Kidney epithelial cell (primary cell): ENCODE measurements at places on chromosomes 12 and 14.

GRCh38 chr12:77606348-77606747, 224.3 kb upstream of the NAV3 start:
- no peak for DNase-seq

DNA sequence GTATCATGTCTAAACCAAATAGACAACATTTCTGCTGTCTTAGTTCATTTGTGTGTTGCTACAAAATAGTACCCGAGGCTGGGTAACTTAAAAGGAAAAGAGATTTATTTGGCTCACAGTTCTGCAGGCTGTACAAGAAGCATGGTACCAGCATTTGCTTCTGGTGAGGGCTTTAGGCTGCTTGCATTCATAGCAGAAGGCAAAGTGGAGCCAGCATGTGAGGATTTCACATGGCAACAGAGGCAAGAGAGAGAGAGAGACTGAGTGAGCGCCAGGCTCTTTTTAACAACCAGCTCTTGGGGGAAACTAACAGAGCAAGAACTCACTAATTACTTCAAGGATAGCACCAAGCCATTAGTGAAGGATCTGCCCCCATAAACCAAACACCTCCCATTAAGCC, 271.4 kb upstream of the SRRM4 start:
- no peak for DNase-seq

DNA sequence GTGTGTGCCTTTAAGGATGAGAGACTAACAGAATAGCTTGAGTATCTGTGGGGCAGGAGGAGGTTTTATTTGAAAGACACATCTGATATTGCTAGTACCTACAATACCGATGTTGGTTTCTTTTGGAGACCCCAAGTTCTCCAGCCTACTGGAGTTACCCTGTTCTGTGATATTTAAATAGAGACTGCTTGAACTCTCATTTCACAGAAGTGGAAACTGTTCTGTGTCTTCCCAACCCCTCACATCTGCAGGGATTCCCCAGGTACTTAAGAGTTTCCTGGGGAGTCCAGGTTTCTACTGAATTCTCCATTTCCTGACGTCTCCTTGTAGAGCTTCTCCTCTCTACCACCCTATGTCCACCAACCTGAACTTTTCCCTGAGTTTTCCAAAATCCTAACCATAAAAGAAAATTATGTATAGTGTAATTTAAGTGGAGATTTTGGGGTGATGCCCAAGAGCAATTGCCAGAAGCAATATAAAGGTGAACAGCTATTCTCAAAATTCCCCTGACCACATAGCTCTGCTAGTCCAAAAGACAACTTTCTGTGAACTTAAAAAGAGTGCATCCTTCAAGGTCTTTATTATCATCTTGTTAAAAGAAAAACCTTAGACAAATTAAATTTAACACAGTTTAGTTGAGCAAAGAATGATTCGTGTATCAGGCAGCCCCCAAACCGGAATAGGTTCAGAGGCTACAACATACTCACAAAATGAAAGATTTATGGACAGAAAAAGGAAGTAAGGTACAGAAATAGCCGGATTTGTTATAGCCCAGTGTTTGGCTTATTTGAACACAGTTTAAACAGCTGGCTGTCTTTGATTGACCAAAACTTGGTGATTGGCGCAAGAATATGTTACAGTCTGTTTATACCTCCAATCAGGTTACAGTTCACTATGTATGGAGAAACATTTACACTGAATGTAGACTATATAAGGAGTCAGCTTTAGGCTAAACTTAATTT, 373.4 kb downstream of the NUAK1 start:
- no peak for DNase-seq

DNA sequence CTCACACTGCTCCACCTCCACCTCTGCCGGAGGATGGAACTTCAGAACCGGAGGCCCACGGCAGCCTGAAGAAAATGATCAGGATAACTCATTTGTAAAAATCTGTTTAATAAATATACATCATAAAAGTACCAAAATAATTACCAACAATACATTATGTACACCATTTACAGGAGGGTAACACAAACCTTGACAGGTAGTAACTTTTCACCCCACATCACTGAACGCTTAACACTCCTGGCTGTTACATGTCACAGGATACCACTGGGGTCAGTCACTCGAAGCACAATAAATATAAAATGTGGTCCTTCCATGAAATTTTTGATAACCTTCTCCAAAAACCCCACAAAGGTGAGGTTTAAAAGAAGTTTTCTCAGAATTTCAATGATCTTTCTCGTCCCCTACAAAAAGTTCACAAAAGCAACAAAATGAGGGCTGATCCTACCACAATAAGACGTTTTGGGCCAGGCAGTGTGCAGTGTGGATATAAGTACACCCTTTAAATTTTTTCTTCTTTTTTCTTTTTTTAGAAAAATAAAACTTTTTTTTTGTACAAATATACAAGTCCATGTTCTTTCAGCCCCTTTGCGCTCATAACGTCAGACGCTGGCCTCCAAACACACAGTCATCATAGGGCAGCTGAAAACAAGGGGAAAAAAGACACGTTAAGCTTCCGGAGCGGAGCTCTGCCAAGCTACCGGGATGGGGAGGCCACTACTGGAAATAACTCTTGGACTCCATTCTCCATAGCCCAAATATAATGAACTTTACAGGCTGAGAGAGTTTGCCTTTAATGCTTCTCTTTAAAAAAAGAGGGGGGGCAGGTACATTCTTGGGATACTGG, 2.9 kb downstream of the NFKBIA start:
- no peak for DNase-seq

DNA sequence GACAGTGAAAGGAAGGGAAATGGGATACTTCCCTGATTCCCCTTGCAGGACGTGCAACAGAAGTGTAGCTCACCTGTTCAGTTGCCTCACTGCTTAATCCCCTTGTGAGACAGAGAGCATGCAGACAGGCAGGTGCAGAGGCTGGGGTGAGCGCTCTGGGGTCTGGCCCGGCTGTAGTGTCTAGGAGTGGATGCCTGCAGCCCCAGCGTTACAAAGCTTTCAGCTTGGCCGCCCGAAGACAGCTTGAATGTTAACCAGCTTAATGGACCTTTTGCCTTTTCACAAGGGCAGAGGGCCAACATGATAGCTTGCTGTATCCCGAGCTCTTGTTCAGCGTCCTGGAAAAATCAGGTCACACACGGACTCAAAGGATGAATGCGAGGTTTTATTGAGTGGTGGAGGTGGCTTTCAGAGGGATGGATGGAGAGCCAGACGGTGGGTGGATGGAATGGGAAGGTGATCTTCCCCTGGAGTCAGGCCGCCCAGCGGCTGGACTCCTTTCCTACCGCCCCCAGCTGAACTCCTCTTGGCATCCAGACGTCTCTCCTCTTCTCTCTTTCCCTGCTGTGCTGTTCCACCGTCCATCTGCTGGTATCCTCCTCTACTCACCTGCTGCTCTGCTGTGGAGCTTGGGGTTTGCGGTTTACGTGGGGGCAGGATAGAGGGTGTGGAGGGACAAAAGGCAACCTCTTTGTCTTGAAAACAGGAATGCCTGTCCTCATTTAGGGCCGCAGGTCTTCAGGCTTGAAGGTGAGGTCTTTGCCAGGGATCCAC, 86.2 kb upstream of the RESF1 start:
- DNase-seq, result no peak

DNA sequence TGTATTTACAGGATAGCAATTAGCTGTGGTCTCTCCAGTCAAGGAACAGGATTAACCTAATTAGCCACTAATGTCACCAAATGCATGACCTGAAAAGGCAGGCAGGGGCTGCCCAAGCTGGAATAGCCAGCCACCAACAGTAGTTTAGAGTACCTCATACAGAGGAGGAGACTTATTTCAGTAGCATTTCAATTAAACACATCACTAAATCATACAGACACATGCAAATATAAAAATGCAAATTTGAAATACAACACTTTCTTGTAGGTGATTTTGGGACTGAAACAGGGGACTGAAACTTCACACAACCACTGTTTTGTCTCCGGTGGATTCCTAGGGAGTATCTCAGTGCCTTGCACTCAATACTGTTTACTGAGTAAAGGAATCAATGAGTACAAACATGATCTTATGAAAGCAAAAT, 636 bp upstream of the IFNG-AS1 start:
- no peak for DNase-seq

DNA sequence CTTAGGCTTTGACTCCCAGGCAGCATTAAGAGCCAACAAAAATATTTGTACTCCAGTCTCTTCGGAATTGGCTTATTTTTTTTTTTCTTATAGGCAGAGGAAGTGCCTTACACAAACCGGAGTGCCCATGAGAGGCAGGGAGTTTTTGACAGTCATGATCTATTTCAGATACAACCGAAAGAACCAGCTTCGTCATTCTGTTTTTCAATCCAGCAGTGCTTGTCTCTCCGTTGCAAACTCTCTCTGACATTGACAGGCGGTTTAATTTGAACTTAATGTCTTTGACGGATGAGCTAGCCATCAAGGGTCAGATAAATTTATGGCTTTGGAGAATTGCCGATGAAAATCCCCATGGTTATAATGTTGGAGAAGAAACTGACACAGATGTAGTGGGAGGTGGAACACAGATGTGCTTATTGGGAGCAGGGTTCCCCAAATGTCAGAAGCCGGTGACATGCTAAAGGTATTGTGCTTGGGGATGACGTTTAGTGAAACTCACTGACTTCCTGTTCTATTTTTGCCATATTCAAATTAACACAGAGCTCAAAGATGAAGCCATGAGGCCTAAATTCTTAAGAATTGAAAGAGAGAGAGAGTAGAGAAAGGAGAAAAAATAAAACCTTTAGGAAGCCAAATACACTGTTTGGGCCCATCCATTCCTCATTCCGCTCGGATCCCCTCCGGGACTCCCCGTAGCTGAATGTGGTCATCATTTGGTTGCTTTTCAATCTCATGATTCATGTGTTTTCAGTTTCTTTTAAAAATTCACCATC, 59.7 kb downstream of the PLXNC1 start:
- no peak for DNase-seq

DNA sequence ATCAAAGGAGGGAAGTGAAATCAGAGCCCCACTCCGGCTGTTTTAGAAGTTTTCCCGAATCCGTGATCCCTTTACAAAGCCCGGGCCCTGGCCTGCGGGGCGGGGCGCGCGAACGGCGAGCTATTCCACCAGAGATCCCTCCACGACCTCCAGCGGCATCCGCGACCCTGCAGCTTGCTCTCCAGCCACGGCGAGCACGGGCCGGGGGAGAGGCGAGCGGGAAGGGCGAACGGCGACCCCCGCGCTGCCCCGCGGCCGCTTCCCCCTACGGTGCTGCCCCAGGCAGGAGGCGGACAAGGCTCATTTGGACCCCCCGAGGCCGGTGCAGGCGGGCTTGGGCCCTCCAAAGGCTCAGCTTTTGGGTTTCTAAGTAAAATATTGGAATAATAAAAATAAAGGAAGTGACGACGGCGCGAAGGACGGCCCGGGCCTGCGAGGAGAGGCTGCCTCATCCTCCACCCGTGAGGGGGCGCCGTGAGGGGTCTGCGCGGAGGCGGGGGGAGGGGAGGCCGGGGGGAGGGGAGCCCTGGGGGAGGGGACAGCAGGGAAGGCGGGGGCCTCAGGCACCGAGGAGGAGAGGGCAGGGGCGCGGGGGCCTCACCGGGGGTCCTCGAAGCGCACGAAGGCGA, 613 bp downstream of the SRSF9 start:
- DNase-seq, result no peak

DNA sequence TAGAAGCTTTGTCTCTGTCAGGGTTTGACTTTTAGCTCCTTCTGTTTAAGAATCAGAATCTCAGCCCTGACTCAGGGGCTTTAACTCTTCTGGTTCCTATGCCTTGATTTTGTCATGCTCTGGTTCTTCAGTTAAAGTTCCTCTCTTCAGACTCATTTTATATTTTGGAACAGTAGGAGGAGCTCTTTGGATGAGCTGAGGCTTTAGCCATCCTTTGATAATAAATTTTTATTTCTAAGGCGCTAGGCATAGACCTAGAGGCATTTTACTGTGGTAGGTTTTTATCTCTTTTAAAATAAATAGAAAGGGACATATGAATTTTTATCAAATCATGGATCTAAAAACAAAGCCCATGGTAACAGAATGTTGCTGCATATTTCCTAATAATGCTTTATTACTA, 51.7 kb downstream of the ATP23 start:
- DNase-seq, result no peak

DNA sequence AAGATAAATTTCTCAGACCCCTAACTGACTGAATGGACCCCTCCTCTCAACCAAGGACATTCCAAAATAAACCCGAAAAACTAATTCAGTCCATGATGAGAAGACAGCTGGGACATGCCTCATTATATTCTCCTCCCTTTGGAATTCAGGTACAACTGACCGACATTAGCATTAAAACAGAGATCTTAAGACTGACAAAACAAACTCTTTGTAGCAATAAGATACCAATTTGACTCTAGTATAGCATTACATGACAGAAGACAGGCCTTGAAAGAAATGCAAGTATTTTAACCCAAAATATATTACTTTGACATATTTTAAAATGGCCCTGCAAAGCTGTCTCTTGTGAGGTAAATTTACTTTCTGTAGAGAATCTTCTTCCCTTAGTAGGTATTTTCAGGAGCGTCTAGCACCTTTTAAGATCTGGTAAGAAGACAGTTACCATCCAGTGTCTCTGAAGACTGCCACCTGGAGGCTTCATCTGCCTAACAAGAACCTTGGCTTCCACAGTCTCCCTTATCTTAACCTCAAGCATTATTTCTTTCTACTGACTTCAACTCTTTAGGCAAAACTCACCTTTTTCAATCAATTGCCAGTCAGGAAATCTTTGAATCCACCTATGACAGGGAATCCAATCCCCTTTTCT, 957.5 kb downstream of the SLC6A15 start:
- DNase-seq, result no peak

DNA sequence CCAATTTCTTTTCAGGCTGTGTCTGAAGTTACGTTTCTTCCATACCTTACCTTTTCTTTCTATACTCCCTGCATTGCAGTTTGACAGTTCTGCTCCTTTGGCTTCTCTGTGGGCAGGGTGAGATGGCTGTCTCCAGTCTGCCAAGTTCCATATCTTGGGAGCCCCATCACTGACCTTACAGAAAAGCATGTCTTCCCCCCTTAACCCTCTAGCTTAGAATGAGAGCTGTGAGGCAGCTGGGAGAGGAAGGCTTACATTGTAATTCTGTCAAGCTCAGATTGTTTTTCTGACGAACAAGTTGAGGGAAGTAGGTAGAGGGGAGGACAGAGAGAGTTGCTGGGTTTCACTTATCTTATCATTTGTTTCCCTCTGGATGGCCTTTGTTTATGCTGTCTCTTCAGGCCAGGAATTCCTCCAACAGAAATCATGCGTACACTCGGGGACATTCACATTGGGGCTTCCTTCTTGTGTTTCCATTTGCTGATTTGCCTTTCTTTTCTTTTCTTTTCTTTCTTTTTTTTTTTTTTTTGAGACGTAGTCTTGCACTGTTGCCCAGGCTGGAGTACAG, 9.3 kb downstream of the DAAM1 start:
- no peak for DNase-seq

- DNase-seq, result no peak
These were observed 501 bp downstream of the C1R start for GRCh38 chr12:7091660-7092228.

GRCh38 chr14:62162998-62163589, 400.9 kb downstream of the SNAPC1 start:
- DNase-seq, result peak; percentile 7

- DNase-seq, result no peak
These were observed 78.5 kb downstream of the PPFIBP1 start for GRCh38 chr12:27602516-27602915.

DNA sequence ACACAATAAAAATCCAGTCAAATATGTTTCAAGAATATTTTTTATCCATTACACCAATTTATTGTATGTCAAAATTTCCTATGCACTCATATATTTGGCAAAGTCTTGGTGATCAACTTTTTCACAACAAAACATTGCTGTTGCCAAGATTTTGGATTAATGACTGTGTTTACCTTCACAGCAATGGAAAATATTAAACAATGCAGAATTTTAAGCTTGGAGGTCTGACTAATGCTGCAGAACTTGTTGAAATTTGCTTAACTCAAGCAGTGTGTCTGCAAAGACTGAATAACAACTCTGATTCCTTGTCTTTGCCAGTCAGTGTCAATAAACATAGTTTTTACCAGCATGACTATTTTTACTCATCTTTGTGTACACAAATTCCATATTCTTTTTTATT, 336.4 kb downstream of the CCER1 start:
- DNase-seq, result no peak
